ENCODE measurements at places on chromosomes 3 and 15. TPM values are rescaled to one million over a fixed set of nuclear protein-coding genes. Genes with fewer than 3 reads are reported as not detected.

Gene ZNF80
- total RNA-seq, result not detected

Gene SLC15A2
- 1.5 TPM for total RNA-seq

Gene FETUB
- not detected for total RNA-seq

Gene SERPINI2
- not detected for total RNA-seq

Gene XCR1
- not detected for total RNA-seq

Gene ARHGEF26
- total RNA-seq, result 45.2 TPM

Gene IQCF2
- not detected for total RNA-seq

Gene C3orf38
- 28.7 TPM for total RNA-seq

Gene SLC12A8
- 0.66 TPM for total RNA-seq

Gene HOMER2
- total RNA-seq, result 5.1 TPM

Gene GOLGA8N
- 19.6 TPM for total RNA-seq

Gene PTX3
- 86.5 TPM for total RNA-seq

Gene GOLGA6D
- 0.34 TPM for total RNA-seq
